ENCODE measurements at places on chromosomes 4 and X.

GRCh38 chr4:38069271-38069760 lies 109.1 kb downstream of the PTTG2 start:
- peak; percentile 53 for DNase-seq

DNA sequence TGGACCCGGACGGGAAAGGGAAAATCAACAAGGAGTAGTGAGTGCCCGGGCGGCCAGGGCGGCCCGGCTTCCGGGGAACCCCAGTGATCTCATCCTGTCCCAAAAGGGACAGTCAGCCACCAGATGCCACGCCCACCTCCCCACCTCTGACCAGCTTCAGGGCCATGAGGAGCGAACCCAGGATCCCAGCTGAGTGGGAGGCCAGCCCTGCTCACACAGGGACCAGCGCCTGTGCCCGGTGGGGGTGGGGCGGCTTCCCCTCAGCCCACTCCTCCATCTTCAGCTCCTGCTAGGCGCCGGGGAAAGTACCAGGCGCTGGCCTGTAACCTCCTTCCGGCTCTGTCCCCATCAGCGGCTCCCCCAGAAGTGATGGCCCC lies 6.2 kb downstream of the MYL5 start:
- DNase-seq, result no peak

DNA sequence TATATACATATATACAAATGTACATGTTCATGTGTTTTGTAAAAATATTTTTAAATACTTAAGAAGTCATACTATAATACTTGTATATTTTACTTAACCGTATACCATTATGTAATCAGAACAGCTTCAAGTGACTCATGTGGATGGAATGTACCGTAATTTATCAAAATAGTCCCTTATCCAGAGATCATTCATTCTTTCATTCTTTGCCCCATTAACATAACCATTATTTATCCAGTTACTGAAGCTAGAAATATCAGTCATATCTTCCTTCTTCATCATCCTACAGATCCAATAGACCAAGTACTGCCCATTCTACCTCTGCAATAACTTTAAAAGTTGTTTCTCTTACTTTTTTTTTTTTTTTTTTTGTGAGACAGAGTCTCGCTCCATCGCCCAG lies 164.2 kb downstream of the MAB21L2 start:
- no peak for DNase-seq

- no peak for DNase-seq
Observed at GRCh38 chrX:13798184-13798583, 18.7 kb downstream of the GPM6B start.

DNA sequence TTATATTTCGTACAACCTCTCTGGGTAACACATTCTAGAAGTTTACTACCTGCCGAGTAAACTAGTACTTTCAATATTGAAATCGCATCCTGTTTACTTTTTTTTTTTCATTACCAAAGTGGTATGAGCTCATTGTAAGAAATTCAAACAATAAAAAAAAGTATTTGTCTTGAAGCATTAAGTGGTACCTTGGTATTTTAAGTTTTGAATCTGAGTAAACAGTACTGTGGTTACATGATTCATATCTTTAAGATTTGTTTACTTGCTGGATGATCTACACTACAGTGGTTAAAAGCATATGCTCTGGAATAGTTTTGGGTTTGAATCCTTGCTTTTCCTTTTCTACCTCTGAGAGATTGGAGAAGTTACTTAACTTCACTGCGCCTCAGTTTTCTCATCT lies 3.8 kb upstream of the MMGT1 start:
- no peak for DNase-seq

GRCh38 chr4:164771088-164771487 lies 17.2 kb downstream of the SMIM31 start:
- DNase-seq, result no peak

GRCh38 chr4:7676398-7676922 lies 241.7 kb upstream of the PSAPL1 start:
- DNase-seq, result no peak

DNA sequence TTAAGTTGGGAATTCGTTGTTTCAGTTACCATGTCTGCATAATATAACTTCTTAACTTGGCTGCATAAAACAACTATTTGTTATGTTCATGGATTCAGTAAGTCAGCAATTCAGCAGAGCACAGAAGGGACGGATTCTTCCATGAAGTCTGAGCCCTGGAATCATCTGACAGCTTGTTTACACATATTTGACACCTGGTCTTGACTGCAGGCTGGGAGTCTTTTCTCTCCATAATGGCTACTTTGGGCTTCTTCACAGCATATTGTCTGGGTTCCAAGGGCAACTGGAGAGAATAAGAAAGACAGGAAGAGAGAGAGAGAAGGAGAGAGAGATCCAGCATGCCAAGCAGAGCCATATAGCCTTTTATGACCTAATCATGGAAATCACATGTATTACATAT lies 23.1 kb downstream of the CENPC start:
- no peak for DNase-seq

- no peak for DNase-seq
Observed at GRCh38 chr4:88029556-88029955, 22.1 kb downstream of the PKD2 start.

DNA sequence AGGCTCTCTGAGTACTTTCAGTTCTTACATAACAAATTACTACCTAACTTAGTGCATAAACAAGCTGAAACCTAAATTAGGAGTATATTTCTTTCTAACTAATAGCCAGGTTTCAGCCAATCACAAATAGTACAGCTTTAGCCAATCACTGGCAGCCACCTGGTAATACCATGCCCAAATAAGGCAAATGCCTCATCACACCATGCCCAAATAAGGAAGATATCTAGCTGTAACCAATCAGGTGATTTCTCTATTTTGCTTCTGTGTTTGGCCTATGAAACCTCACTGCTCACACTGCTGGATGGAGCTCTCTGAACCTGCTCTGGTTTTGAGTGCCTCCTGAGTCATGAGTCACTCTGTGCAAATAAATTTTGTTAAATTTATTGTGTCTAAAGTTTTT lies 113.5 kb downstream of the DDIT4L start:
- DNase-seq, result no peak

DNA sequence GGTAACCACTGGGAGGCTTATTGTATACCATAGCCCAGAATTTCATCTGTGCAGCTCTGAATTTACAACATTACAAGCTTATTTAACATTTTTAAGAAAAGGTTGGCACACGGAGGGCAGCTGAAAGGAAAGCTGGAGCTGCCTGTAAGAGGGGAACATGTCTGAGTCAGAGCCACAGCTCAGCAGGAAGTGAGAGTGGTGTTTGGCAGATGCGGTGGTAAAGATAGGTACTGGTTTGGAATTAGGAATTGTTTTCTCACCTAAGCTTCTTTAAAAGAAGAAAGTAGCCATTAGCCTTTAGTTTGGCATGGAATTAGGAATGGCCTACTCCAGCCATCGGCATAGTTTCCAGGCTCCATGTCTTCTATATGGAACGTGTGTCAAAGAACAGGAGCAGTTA lies 172.5 kb upstream of the ANXA3 start:
- no peak for DNase-seq

DNA sequence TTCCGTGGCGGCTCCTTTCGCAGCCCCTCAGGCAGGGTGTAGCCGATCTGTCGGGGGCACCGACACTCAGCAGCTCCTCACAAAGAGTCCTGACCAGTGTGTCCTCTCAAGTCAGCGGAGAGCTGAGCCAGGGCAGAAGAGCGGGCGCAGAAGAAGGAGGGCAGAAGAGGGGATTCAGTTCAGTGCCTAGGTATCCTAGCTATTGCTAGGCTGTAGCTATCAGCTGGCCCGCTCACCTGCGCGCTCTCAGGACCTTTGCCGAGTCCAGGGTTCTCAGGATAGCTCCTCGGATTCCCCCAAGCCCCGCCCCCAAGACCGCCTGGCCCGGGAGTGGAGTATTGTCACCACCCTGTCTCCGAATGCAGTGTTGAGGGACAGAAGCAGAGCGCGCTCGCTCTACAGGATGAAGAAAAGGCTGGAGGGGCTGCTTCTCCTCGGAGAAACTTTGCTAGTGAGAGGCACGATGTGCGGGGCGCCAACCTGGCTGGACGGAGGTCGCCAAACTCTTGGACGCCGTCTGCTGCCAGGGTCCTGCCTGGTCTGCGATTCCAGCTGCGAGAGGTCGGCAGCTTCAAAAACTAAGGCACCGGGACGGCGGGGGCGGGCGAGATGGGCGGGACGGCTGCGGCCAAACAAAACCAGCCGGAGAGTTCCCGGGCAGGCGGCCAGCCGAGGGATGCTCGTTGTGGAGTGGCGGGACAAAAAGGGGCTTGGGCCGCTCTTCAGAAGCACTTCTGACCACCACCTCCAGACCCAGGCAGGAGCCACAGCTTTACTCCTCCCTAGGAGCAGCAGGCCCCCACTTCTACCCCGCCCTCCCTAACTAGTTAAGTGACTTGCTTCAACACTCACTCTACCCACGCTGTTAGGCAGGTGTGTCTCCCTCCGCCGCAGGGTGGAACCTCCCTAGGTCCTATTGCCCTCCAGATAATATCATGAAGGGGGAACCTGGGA lies at the start of gene XKRX:
TSS of gene XKRX (minus strand) at position 258 of the 954 bp plus-strand sequence. CDS start 613 bp downstream, outside the sequence.
- peak; percentile 41 for DNase-seq

DNA sequence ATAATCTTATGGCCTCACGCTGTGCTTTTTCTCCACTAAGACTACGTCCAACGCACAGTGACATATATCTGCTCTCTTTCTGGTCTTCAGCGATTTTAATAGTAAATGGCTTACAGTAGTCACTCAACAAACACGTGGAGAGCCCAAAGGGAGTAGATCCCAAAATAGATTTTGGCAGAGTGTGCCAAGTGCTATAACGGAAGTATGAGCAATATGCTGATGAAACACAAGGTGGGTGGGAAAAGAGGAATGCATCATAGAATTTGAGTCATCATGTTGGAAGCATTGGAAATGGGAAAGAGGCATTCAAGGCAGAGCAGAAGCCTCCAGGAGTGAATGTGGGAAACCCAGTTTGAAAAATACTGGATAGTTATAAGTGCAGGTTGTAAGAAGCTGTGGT lies 129.1 kb upstream of the LDB2 start:
- no peak for DNase-seq

- no peak for DNase-seq
Observed at GRCh38 chr4:136337216-136337615, 1195.1 kb downstream of the PCDH18 start.

GRCh38 chr4:4599481-4600275 lies 57.8 kb upstream of the STX18 start:
- DNase-seq, result no peak

DNA sequence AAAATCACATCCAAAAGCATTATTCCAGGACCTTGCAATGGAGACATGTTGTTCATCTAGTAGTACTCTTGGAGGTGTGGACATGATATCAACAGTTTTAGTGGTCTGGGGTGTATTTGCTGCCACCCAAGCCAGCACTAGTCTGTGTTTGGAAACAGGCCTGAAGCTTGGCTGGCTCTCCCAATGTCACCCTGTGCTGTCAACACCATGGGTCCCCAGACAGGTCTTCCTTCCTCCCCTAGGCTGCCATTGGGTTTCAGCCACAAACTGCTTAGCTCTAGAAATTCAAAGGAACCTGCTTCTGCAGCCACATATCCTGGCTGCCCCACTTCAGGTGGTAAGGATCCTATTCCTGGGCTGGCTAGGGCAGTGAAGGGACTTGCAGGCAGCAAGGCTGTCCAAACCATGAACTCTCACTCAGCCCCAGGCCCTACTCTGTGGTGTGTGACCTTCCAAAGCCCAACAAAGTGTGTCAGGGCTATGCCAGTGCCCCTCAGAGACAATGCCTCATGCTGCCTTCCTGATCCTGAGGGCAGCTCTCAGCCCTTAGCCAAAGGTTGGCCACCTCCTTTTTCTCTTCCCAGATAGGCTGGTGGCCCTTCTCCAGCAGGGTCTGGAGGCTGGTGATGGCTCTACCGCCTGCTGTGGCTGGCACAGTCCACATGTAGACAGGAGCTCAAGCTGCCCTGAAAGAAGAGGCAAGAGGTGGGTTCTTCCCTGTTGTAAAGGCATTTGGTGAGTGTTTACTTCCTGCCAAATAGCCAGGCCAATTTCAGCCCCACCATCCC lies 18.3 kb downstream of the AMER1 start:
- DNase-seq, result no peak

DNA sequence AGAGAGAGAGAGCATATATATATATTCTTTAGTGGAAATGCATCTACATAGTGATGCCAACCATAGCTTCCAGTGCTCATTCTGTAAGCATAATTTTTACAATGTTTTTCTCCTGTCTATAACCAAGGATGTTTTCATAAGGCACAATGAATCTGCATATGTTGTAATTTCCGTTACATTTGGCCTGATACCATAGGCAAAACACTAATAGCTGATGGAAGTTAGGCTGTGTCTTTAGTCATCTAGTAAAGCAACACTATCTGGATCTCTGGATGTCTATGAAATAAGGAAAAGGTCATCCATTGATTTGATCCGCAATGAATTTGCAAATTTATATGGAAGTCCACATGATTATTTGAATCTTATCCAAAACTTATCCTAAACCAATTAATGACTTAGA lies 8.1 kb downstream of the PCDH7 start:
- no peak for DNase-seq

Data from naive thymus-derived CD4-positive, alpha-beta T cell (primary cell).